ENCODE measurements at places on chromosomes 11 and 22.

GRCh38 chr11:44300844-44301563, 8.9 kb downstream of the ALX4 start:
- peaks cover 23% of the 10 kb centered on the region for H3K4me1 ChIP-seq
- no peak overlapping the region for H3K4me3 ChIP-seq
- no peak overlapping the region for H3K27ac ChIP-seq

DNA sequence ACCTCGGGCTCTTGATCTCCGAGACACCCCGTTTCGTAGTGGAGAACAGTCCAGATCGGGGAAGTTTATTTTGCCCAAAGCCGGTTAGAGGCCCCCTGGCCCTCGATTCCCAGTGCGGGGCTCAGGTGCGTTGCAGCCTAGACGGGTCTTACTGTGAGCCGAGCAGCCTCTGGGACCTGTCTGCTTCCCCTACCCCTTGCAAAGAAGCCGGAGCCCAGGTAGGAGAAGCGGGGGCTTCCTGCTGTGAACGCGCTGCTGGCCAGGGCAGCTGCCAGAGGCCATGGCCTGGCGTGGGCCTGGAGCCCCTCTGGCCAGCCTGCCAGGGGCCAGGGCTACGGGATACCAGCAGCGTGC, 621 bp downstream of the TSPO start:
- peak overlapping the region; percentile 56 for H3K27ac ChIP-seq
- H3K4me1 ChIP-seq = peaks cover 46% of the 10 kb centered on the region
- no peaks in the 10 kb centered on the region for H3K27me3 ChIP-seq

DNA sequence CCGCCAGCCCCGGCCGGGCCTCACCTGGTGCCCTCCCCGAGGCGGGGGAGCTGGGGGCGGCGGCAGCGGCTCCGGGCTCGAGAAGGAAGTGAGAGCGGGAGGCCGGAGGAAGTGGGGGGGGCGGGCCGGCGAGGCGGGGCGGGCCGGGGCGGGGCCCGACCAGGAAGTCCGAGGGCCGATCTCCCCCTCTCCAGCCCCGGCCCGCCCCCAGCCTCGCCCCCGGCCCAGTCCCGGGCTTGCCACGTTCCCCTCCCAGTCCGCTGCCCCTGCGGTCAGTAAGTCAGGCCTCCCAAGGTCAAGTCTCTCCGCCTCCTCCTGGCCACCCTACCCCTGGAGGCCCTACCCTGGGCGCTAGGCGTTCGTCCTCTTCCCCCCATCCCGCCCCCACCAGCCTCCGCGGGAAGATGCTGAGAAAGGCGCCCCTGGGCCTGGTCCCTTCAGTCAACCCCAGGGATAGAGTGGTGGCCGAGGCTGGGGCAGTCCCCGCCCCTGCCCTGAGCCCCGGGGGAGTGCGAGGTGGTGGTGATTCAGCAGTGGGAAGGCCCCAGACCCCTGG, at the start of gene RHOG:
TSS of gene RHOG (minus strand) at position 90 of the 556 bp plus-strand sequence. CDS start 12,821 bp downstream, outside the sequence.
- no peaks in the 10 kb centered on the region for H3K27me3 ChIP-seq
- DNase-seq = no peak
- peaks cover 48% of the 10 kb centered on the region for H3K4me1 ChIP-seq
- H3K36me3 ChIP-seq = peaks cover 2% of the 10 kb centered on the region
- H3K4me3 ChIP-seq = peak within 1 kb of the TSS; percentile 95

- H3K27me3 ChIP-seq = no peaks in the 10 kb centered on the region
- peaks cover 12% of the 10 kb centered on the region for H3K36me3 ChIP-seq
- peaks cover 44% of the 10 kb centered on the region for H3K4me1 ChIP-seq
- DNase-seq = no peak
- H3K27ac ChIP-seq = peak overlapping the region; percentile 76
These were observed 93.3 kb downstream of the SGSM3 start for GRCh38 chr22:40463683-40464082.

- DNase-seq = peak; percentile 36
- H3K4me1 ChIP-seq = no peaks in the 10 kb centered on the region
- H3K4me3 ChIP-seq = no peak overlapping the region
- no peaks in the 10 kb centered on the region for H3K36me3 ChIP-seq
These were observed 55.0 kb upstream of the ARHGAP32 start for GRCh38 chr11:129247135-129247534.

GRCh38 chr11:60310407-60310998, 16.6 kb upstream of the MS4A6E start:
- no peak overlapping the region for H3K4me3 ChIP-seq
- H3K27me3 ChIP-seq = peaks cover 5% of the 10 kb centered on the region
- H3K36me3 ChIP-seq = no peaks in the 10 kb centered on the region

GRCh38 chr11:34601085-34601444, 19.8 kb upstream of the EHF start:
- no peaks in the 10 kb centered on the region for H3K36me3 ChIP-seq
- no peaks in the 10 kb centered on the region for H3K27me3 ChIP-seq
- DNase-seq = no peak
- H3K4me3 ChIP-seq = no peak overlapping the region
- H3K4me1 ChIP-seq = no peaks in the 10 kb centered on the region

DNA sequence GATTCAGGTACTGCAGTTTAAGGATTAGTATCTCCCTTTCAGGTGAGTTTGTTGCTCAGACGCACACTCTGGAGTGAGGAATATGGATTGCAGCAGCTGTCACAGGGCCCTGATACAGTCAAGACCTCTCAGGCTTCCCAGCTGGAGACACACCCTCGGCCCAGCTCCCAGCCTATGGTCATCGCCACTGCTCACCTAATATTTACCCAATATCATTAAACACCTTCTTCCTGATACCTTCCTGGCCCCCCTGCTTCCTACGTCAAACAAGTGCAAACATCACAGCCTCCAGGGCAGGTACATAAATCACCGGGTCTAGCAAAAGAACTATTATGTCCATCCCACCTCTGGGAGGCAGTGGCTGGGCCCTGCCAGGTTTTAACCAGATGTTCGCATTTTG, 213.3 kb downstream of the MN1 start:
- no peaks in the 10 kb centered on the region for H3K36me3 ChIP-seq
- H3K27ac ChIP-seq = no peak overlapping the region
- DNase-seq = no peak
- H3K27me3 ChIP-seq = peaks cover under 1% of the 10 kb centered on the region
- no peaks in the 10 kb centered on the region for H3K4me1 ChIP-seq
- H3K4me3 ChIP-seq = no peak overlapping the region

DNA sequence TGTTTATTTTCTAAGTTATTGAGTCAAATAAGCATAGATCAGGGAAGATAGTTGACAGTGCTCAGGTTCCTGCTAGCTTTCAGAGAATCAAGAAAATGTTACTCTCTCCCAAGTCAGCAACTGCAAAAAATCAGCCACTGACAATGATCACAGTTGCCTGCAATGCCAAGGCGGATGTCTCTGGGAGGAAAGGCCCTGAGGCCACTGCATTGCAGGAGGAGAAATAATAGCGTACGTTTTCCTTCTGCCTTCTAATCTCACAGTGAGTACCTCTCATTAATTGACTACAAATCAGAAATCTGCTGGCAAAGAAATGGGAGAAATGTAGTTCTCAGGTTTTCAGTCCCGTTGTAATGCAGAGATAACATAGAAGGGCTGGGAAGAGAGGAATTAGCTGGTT, 54.0 kb upstream of the SPON1 start:
- no peak overlapping the region for H3K27ac ChIP-seq
- DNase-seq = no peak
- no peak overlapping the region for H3K4me3 ChIP-seq
- no peaks in the 10 kb centered on the region for H3K36me3 ChIP-seq
- H3K4me1 ChIP-seq = no peaks in the 10 kb centered on the region
- H3K27me3 ChIP-seq = no peaks in the 10 kb centered on the region

DNA sequence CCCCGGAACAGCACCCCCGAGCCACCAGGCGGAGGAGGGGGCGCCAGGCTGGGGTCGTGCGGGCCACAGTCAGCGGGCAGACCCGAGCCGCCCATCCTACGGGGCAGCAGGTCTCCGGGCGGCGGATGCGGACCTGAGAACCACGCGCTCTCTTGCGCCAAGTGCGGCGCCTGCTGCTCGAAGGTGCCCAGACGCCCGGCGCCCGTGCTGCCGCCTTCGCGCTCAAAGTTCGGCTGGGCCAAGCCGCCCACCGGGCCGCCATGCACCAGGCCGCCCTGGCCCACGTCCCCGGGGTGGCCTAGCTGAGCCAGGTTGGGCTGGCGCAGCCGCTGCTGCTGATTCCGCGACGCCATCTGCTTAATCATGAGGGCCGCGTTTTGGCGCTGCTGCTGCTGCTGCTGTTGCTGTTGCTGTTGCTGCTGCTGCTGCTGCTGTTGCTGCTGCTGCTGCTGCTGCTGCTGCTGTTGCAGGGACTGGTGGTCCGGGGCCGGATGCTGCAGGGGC, 3.0 kb downstream of the MN1 start:
- H3K27me3 ChIP-seq = peaks cover 4% of the 10 kb centered on the region
- no peaks in the 10 kb centered on the region for H3K36me3 ChIP-seq
- DNase-seq = no peak
- no peak overlapping the region for H3K4me3 ChIP-seq
- H3K4me1 ChIP-seq = peaks cover 16% of the 10 kb centered on the region
- no peak overlapping the region for H3K27ac ChIP-seq

DNA sequence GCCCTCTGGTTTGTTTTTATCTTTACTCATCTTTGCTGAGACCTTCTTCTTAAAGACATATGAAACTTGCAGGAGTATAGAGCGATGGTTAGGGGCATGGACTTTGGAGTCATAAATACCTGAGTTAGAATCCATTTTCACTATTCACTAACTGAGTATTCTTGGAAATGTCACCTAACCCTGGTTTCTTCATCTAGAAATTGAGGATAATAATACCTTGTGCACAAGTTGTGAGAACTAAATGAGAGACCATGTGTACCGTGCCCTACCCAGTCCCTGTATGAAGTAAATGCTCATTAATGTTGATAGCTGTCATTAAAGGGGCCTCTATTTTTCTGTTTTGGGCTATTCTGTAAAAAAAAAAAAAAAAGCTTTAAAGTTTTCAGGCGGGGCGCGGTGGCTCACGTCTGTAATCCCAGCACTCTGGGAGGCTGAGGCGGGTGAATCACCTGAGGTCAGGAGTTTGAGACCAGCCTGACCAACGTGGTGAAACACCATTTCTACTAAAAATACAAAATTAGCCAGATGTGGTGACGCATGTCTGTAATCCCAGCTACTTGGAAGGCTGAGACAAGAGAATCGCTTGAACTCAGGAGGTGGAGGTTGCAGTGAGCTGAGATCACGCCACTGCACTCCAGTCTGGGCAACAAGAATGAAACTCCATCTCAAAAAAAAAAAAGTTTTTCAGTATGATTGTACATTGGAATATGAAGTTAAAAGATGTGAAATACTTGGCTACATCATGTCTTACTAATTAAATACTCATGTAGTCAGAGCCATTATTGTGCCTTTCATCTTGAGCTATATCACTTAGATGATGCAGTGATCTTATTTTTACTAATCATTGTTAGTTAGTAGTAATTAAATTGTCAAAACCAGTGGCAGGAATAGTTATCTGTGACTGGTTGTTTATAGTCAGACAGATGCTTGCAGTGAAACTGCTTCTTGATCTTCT, 95.0 kb downstream of the AMOTL1 start:
- no peaks in the 10 kb centered on the region for H3K36me3 ChIP-seq
- H3K27ac ChIP-seq = no peak overlapping the region
- no peaks in the 10 kb centered on the region for H3K4me1 ChIP-seq
- no peak overlapping the region for H3K4me3 ChIP-seq
- H3K27me3 ChIP-seq = no peaks in the 10 kb centered on the region
- DNase-seq = no peak

DNA sequence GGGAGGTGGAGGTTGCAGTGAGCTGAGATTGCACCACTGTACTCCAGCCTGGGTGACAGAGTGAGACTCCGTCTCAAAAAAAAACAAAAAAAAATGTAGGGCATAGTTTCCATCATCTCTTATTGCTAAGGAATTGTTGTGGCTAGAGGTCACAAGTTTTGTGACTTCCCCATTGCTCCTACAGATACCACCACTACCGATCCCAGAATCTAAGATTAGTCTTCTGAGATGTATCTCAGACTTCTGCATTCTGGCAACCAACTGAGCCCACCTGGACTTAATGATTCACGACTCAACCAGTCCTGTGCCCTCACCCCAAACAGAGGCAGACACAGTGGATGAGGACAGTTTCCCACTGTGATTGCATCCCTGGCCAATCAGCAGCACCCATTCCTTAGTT, 148.9 kb downstream of the NECTIN1 start:
- no peak overlapping the region for H3K4me3 ChIP-seq
- DNase-seq = no peak
- H3K36me3 ChIP-seq = no peaks in the 10 kb centered on the region
- H3K4me1 ChIP-seq = peaks cover 11% of the 10 kb centered on the region

GRCh38 chr11:116958246-116958645, 120.8 kb upstream of the APOA1 start:
- H3K27ac ChIP-seq = no peak overlapping the region
- H3K4me3 ChIP-seq = no peak overlapping the region
- DNase-seq = no peak
- peaks cover 17% of the 10 kb centered on the region for H3K4me1 ChIP-seq

DNA sequence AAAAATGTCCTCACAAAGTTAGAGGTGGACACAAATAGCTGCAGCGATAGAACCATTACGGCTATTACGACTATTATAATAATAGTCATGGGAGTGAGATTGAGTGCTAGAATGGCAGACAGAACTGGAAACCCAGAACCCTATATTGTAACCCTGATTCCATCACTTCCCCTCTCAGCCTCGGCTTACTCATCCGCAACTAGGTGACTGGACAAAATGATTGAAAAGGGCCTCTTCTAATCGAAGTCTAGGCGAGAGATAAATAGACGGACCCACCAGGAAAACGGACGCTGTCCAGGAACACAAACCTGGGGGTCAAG, 629 bp downstream of the PSMA1 start:
- peak; percentile 6 for DNase-seq
- no peaks in the 10 kb centered on the region for H3K27me3 ChIP-seq
- peaks cover 32% of the 10 kb centered on the region for H3K36me3 ChIP-seq
- H3K4me3 ChIP-seq = peak overlapping the region; percentile 74

All from CD4-positive, alpha-beta T cell (primary cell).